ENCODE measurements at places on chromosomes 6 and 20.
A peak's percentile ranks its signal among the peaks of the same experiment; 100 is the strongest.

GRCh38 chr6:3841711-3842565 lies 7.2 kb upstream of the FAM50B start:
- no peak for DNase-seq

DNA sequence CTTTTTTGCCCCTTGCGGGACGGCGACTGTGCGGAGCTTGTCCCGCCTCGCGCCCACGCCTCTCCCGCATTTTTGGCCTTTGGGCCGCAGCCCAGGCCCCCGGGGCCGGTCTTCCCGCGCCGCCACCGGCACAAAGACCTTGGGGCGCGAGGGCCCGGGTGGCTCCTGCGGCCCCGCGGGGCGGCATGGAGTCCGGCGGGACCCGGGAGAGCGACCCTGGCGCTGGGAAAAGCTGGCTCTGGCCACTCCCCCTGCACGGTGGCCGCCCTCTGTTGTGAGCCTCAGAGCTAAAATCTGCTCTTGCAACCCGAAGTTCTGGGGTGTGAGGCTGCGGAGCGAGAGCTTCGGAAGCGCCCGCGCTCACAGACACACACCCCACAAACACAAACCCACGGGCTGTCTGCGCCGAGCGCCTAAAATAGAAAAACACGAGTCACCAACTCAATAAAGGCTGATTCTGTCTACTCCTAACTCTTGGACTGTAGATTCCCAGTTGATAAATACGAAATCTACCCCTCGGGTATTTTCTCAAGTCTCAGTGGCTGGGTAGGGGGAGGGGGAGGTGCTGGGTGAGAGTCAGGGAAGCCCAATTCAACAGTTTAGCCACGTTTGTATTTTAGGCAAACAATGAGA lies 496 bp upstream of the BEND3 start:
- peak; percentile 50 for DNase-seq

GRCh38 chr20:5143851-5144250 lies 17.0 kb downstream of the CDS2 start:
- no peak for DNase-seq

- no peak for DNase-seq
Measured at GRCh38 chr6:15453622-15454021, 207.8 kb downstream of the JARID2 start.

DNA sequence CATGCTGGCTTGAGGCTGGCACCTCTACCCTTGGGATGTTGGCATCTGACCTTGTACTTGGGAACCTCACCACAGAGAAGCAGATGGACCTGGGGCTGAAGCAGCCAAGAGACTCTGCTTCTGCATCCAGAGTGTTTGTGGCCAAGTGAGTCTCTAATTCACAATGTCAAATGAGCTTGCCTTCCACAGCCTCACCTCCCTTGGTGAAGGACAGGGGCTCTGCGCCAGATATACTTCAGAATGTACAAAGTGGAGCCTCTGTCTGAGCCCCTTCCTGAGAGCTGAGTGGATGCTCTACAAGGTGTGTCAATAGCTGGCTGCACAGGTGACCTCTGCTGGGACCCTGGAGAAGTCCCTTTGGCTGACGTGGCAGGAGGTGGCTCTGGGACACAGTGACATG lies 508.9 kb downstream of the CDH26 start:
- no peak for DNase-seq

DNA sequence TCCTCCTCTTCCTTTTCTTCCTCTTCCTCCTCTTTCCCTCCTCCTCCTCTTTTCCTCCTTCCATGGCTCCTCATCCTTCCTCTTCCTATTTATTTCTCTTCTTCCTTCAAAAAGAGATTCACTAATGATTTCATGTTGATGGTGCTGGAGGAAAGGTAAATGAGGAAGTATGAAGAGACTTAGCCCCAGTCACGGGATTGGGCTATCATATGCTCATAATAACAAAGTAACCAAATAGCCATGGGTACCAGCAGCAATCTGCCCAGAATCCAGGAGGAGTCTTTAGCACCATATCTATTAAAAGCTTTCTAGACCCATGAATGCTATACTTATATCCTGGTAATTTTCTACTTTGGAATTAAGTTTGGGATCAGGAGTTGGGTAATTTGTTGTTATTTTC lies 910.9 kb upstream of the MAP3K7 start:
- no peak for DNase-seq

DNA sequence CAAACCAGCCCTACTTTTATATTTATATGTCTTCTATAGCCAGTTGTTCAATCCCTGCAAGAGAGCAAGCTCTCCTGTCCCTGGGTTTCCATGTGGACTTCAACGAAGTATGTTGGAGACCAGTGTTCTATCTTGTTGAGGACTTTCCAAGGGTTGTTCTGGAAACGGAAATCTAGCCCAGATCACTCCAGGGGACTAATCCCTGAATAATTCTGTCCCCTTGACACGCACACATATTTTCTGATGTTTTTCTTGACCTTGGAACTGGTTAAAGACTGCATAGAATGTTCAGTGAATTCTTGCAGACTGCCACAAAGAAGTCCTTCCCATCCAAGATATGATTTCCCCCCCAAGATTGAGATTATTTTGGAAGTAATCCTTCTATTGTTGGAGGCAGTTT lies 9.5 kb upstream of the MYLK2 start:
- no peak for DNase-seq

DNA sequence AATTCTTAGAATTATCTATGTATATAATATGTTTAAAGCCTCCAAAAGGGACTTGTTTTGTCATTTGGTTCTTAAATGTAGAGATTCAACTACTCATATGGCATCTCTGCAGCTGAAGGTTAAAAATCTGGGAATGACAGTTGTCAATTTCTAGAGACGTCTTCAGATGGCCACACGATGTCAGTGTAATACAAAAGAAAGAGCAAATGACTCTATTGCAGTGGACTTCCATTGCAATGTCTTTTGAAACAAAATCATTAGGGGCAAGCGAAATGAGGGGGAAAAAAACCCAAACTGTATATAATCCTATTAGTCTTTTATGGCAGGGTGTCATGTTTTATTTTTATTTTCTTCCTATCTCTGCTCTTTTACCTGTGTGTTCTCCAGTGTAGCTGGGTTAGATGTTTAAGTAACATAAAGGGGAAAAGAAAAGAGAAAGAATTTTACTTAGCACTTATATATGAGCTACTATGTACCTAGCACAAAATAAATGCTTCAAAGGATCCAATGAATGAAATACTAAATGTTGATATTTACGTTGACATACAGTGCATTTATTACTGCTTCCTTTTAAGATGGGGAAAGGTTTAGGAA lies 26.2 kb downstream of the CCN2 start:
- no peak for DNase-seq

DNA sequence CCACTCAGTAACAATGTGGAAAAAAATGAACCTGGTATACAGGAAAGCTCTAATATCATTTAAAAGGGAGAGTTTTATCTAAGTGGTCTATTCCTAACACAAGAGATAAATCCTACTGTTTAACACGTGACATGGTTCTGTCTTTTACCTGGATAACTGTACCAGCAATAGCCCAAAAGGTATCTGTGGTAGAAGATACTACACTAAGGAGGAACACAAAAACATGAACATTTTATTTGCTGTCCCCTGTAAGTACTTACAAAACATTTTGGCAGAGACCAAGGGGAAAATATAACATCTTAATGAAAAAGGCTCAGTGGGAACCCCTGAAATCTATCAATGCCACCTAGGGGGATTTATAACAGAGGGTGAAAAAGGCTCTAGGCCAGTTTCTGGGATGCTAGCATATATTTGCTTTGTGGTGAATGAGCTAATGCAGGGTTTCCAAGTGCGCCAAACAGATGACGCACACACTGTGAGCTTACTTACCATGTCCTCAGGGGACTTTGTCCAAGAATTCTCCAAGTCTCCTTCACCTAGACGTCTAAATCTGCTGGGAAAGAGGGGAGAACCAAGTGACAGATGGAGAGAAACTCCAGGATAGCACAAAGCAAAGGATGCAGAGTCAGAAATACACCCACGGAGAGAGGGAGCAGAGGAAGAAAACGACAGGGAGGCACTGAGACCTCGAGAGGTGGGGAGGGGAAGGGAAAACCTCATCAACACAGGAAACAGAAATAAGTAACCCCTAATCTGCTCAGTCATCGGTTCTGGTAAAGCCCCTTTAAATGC lies 147.9 kb upstream of the PRND start:
- no peak for DNase-seq

- no peak for DNase-seq
Measured at GRCh38 chr6:4253604-4254231, 118.3 kb upstream of the ECI2 start.
